ENCODE measurements at places on chromosomes 1 and 21. TPM values are rescaled to one million over a fixed set of nuclear protein-coding genes. Genes with fewer than 3 reads are reported as not detected.

The S100A4 gene
- total RNA-seq = 0.62 TPM

The LMX1A gene
- total RNA-seq = not detected

The NBPF4 gene
- total RNA-seq = 0.16 TPM

The FCN3 gene
- not detected for total RNA-seq

DNA sequence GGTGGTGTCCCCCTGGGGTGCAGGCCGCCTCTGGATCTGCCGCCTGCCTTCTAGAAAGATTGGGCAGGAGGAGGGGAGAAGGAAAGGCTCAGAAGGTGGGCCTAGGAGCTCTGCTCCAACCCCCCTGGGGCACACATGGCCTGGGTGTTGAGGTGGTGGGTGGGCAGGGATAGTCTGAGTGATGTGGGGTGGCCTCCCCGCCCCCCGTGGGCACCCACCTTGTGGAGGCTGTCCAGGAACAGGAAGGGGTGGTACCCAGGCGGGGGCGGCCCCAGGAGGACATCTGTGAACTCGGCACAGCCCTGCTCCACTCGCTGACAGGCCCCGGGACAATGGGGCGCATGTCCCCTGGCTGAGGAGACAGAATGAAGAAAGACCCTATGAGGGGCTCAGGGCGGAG is 54.9 kb downstream of the MORN1 start:
- DNase-seq = no peak

The PROX1 gene
- 14.8 TPM for total RNA-seq

DNA sequence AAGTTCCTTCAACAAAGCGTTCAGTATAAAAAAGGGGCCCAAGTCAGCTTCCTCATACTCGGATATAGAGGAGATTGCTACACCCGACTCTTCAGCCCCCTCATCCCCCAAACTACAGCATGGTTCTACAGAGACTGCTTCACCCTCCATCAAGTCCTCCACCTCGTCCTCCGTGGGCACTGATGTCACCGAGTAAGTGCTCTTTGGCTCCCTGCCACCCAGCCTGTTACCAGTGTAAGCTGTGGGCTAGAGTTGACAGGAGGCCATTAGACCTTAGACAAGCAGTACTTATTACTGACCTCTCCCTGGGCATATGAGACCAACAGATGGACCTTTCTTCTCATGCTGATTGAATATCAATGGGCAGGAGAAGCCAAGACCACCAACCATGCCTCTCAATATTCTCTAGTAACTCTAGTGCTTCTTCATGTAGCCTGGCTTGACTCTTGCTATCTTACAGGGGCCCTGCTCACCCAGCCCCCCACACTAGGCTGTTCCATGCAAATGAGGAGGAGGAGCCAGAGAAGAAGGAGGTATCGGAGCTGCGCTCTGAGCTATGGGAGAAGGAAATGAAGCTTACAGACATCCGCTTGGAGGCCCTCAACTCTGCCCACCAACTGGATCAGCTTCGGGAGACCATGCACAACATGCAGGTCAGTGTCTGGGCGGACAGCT is 20.9 kb upstream of the IPO9 start:
- DNase-seq = no peak

DNA sequence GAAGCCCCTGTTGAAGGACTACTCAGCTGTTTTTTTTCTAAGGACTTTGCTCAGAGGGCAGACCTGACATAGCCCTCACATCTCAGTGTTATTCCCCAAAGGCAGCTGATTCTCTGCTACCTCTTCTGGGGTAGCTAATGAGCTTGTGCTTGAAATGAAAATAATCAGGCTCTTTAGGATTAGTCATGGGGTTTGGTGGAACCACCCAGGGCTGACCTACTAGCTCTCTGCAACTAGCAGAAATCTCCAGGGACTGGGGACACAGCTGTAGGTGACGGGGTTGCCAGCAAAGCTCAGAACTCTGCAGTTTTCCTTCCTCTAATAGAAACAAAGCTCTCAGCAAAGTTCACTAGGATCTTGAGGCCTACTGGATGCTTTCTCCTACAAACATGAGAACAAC is 106.4 kb upstream of the BCL9 start:
- DNase-seq = no peak

DNA sequence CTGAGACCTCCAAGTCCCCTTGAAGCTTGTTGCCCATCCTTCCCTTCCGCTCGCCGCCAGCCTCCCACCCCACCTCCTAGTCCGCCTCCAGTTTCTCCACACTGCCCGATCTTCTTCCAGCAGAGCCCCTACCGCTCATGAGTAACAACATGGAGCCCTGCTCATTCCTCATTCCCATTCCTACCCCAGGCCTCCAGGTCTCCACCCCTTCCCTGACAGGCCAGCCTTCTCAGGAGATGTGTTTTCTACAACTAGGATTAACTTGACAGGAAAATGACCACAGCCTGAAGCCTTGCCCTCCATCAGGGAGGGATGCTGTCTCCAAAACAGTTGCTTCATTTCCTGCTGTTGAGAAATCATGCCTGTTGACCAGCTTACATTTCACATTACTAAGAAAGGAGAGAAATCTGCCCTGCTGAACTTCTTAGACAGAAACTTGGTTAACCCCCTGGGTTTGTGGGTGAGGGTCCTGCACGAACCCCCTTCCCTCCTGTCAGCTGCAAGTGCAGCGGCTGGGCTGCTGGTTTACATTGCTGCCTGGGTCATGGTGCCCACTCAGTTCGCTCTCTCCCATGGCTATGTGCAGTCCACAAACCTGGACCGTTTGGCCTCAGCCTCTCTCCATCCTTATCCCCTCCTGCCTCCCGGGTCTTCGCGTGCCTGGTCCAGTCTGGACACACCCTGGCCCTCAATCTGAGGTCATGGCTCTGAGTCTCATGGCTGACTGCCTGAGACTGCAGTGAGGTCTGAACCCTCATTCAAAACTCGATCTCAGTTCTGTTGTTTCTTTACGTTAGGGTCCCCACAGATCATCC is 16.1 kb upstream of the CHI3L1 start:
- DNase-seq = no peak

The SPATA45 gene
- not detected for total RNA-seq

DNA sequence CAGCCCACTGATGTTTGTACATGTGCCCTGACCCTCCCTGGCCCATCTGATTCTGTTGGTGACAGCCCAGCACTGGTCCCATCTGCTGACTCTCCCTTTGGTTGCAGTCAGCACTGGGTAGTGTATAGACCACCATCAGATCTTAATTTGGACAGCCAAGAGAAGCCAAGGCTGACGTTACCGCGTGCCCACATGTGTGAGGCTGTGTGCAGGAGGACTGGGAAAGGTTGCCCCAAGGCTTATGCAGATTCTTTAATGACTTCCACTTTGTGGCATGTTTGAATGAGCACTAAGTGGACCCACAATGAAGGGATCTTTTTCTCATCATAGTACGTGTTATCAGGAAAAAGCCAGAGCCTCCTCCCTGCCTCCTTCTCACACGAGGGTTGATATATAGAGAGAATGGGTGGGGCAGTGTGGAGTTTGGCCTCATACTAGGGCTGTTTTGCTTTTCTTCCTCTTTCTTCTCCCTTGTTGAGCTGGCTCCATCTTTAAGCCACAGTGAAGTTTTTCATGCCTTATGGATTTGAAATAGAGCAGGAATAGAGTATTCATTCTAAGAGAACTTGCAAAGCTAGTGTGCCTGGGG is 93.5 kb downstream of the NAV1 start:
- DNase-seq = no peak

DNA sequence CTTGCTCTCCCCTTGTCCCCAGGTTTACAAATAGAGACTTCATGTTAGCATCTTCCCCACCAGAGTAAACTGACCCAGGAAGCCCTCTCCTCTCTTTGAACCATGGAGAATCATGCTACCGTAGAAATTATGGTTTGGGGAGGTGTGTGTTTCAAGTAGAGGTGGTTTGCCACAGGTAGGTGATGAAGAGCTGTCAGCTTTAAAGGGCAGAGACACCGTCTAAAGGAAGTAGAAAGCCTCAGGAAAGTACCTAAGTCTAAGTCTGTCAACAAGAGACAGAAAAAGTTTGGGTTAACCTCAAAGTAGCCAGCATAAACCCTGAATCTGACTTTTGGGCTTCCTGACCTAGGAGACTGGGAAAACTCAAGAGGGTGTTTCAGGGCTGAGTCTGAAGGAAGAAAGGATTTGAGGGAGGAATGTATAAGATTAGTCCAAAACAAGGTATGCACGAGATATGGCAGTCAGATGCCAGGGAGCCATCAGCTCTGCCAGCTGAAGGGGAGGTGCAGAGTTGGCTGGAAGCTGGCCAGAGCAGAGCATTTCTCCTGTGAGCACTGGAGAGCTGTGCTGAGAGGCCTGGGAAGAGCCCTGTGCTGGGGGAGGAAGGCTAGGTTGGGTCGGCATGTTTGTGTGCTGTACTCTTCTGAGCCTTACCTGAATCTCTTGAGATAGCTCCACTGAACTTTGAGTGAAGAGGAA is 14.3 kb downstream of the ADAMTSL4 start:
- no peak for DNase-seq

The EXTL2 gene
- total RNA-seq = 34.5 TPM

DNA sequence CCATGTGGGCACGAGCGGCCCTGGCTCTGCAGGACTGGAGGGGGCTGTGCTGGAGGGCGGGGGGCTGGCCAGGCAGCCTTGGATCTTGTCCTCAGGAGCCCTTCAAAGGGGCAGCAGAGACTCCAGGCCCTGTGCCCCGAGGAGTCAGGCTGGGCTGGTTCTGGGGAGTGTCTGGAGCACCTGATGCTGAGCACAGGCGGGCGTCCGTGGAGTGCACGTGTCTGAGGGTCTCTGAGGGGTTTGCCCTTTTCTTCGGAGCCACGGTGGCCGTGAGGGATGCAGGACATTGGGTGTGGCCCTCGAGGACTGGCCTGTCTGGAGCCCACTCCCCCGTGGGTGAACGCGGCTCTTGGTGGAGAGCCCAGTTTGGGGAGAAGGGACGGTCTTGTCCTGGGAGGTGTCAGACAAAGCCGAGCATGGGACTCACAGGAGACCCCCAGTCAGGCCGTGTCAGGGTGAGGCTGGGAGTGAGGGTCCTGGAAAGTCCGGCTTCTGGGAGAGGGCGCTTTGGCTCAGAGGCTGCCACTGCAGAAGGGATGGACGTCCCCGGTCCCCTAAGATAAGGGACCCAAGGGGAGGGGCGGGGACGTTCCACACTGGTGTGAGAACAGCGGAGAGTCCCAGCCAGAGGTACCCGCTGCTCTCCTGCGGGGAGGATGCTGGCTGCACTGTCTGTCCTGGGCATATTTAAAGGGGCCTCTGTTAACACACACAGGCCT is 60.8 kb downstream of the COL18A1 start:
- no peak for DNase-seq

DNA sequence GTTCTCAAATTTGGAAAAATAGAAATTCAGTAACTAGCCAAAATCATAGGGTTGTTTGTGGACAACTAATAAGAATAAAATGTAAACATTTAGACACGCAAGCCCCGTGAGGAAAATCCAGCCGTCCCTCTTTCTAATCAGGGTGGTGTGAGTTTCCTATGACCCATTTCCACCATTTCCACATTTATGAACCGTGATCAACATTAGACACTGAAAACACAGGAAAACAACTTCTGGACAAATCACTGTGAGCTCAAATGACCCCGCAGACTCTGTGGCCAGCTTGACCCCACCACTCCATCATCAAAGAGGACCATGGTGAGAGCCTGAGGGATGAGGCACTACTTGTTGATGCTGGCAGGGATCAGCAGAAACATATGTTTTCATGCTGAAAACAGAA is 101.0 kb downstream of the SIM2 start:
- no peak for DNase-seq

The CHI3L1 gene
- total RNA-seq = 1.6 TPM

DNA sequence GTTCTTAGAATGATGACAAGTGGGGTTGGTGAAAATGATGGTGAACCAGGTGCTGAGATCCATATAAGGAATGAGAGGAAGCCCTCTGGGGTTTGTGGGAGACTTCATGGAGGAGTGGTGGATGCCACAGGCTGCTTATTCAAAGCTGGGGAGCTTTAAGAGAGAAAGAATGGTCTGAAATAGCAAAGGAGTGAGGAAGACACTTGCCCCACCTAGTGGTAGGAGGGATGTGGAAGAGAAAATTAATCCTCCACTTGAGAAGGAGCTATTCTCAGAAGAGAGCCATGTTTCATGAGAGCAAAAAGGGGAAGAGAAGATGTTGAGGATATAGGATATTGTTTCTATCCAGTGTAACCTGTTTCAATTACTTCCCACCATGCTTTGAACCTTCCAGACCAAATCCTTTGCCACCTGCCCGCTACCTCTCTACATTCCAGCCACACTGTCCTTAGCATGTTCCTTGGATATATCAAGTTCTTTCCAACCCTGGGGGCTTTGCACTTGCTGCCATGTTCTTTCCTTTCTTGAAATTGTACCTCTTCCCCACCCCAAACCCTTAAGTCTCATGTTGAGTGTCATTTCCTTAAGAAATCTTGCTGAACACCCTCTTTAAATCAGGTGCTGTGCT is 19.6 kb upstream of the ZNF648 start:
- DNase-seq = no peak

The IL20 gene
- 0.47 TPM for total RNA-seq

DNA sequence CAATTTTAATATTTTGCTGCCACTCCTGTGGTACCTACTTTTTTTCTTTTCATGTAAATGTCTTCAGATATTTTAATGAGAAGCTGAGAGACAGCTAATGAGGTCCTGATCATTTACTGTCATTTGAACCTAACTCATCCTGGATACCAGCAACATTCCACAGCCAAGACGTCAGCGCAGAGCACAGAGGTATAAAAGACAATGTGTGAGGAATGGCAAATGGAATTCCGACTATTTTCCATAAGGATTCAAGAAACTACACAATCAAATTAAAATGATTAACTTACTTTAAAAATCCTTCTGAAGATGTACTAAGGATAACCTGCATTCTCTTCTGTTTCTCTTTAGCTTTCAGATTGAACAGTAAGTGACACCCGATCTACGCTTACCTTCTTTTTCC is 38.8 kb downstream of the HEATR1 start:
- DNase-seq = no peak

- no peak for DNase-seq
Observed at GRCh38 chr1:203544978-203545816, 51.2 kb downstream of the OPTC start.

The GON4L gene
- total RNA-seq = 35.1 TPM

The ERICH3 gene
- total RNA-seq = 16.7 TPM

The DIO1 gene
- not detected for total RNA-seq

The GJB3 gene
- total RNA-seq = not detected

The NCAM2 gene
- total RNA-seq = 82.8 TPM

GRCh38 chr1:7560601-7561181 is 210.4 kb upstream of the VAMP3 start:
- no peak for DNase-seq

The S100A12 gene
- total RNA-seq = 4.1 TPM

- DNase-seq = no peak
Observed at GRCh38 chr1:201639826-201640225, 100.9 kb downstream of the NAV1 start.

DNA sequence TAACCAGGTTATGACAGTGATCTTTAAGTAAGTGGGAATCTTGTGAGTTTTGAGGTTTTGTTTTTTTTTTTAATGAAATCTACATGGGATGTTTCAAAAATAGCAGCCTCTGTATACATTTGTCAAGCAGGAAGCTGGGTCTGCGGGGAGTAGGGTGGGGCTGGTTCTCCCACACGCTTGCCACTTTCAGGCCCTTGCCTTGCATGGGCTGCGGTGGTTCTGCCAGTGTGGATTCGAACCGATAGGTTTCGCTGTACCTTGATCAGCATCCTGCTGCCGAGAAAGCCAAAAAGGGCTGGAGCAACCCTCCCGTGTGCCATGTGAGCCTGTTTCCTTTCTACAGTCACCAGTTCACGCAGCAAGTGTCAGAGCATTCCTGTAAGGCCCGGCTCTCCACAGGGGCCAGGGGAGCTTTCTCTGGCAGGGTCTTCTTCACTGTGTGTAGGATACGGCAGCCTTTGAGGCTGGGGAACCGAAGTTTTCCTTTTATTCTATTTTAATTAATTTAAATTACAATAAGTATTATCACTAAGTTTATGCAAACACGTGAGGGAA is 79.2 kb upstream of the SAMD11 start:
- DNase-seq = no peak

Data from occipital lobe (tissue), 3 donors.